Renal pelvis (tissue), 12 donors: ENCODE measurements at places on chromosomes 13 and 19. TPM values are rescaled to one million over a fixed set of nuclear protein-coding genes. Genes with fewer than 3 reads are reported as not detected.

DNA sequence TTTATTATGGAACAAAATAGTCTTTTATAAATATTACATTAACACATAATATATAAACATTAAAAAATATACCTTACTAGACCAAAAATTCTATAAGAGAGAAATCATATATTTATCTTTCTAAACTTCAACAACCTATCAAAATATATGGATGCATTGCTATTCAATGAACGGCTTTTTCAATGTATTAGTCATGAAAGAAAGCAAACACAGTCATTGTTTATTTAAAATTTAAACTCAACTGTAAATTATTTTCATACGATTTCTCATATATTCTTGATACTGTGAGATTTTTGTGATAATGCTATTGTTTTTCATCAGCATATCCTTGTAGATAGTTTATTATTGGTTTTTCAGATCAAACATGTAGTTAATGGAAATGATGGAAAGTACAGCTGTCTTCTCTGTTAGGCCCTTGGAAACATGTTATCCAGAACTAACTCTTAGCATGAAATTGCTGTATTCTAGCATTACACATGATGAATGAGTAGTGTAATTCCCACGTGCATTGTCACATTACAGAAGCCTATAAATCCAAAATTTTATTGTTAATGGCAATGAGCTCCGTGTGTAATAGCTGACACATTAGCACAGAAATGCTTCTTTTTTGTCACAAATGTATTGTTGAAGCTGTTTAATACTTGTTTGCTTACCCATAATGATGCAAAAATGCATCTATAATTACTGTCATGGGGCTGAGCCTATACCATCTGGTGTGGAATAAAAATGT, 1639.9 kb downstream of the SLITRK5 start:
- DNase-seq: no peak

GRCh38 chr13:112980434-112980833, 11.4 kb downstream of the MCF2L start:
- DNase-seq: no peak

GRCh38 chr19:36847968-36848367, 2.7 kb upstream of the ZNF345 start:
- no peak for DNase-seq

GRCh38 chr13:42363941-42364612, 92.1 kb downstream of the AKAP11 start:
- DNase-seq: no peak

- no peak for DNase-seq
Measured at GRCh38 chr13:34162544-34162933, 344.6 kb downstream of the RFC3 start.

- DNase-seq: no peak
Measured at GRCh38 chr19:9842834-9843625, 7.9 kb downstream of the PIN1 start.

GRCh38 chr13:24149246-24150032, 11.1 kb upstream of the SPATA13 start:
- no peak for DNase-seq

- DNase-seq: no peak
Measured at GRCh38 chr13:44359983-44360375, 13.6 kb upstream of the SERP2 start.

DNA sequence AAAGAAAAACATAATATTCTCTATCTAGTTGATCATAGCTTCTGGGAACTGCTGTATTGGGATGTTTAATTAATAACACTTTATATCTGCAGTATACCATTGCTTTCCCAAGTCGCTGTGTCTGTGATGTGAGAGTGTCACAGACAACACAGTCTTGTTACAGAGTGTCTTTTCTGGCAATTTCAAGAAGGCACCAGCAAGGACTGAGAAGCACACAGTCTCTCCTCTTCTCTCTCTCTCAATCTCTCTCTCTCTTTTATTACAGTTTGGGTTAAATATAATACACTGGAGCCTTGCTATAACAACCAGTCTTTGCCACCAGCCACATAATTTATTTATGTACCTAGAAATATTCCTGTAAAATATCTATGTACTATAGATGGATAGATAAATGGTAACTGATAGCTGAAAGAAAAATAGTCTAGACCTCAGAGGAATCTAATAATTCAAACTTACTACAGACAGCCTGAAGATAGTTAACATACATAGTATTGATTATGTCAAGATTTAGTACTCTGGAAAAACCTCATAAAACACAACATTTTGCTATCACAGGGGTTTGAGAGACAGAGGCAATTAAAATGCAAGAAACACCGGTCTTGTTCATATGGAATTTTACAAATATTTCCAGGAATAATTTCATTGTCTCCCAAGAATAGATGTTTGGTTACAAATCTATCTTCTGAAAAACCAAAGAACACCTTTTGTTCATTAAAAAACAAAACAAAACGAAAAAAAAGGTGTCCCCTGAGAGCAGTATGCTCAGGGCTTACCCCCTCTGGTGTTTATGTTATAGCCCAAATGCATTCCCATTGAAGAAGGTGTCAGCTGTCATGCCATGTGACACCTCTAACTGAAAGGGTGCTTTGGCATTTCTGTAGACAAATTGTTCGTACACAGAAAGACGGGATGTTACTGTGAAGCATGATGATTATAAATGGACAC, 507.8 kb downstream of the TBC1D4 start:
- DNase-seq: no peak

GRCh38 chr19:2084993-2085720, 11.0 kb downstream of the MOB3A start:
- DNase-seq: no peak

DNA sequence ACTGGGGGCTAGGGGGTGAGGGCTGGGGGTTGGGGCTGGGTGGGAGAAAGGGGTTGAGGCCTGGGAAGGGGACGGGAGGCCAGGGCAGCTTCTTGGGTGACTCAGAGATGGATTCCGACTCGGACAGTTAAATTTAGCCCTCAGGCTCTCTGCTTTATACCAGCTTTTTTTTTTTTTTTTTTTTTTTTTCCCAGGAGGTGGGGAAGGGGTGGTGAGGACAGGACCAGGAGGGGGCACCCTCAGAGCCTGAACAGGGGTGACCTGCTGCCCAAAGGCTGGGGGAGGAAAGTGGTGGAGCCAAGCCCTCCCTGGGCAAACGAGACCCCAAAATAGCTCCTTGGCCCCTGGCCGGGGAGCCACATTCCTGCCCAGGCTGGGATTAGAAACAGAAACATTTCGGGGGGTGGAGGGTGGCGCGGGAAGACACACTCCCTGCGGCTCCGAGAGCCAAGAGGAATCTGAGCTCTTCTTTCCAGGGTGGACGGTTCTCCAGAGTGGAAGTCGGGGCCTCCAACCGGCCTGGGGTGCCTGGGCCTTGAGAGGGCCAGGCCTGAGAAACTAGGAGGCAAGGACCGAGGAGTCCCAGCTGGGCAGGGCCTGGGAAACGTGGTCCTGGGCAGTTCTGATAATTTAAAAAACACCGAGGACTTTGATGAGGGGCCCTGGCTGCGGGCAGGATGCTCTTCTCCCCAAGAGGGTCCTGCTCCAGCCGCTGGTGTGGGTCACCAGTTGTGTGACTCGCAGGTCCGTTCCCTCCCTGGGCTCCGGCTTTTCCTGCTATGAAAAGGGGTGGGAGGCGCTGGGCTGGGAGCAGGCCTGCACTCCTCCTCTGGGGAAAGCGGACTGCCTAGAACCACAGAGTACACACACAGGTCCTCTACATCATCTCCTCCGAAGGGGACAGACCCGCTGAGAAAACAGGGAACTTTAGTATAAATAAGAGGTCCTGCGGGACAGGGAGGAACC, 813 bp upstream of the DMPK start:
- no peak for DNase-seq

DNA sequence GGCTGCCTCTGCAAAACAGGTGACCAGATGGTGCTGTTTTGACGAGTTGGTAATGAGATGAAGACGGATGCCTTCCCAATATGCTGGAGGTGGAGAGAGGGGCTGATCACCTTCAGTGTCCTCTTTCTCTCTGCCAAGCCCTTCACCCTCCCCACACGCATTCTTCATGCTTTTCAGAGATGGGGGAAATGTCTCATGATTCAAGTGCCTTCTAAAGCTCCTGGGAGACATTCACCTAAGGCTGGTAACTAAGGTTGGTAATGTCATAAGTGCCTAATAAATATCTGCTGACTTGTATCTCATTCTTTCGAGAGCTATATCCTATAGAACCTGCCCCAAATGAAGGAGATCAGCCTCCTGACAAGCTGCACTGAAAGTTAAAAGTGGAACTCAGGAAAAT, 86.2 kb upstream of the MBNL2 start:
- no peak for DNase-seq

DNA sequence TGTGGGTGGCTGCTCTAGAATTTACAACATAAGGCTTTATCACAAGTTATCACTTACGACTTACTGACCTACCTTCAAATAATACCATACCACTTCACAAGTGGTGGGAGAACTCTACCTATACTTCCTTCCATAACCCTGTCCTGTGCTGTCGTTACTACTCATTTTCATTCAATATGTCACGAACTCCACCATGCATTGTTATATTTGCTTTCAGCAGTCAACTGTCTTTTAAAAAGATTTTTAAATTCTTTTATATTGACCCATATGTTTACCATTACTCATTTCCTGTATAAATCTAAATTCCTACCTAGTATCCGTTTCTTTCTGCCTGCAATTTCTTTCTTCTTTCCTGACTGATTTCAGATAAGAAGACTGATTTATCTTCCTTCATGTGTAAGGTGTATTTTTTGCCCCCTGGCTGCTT, 200.0 kb downstream of the KLF12 start:
- no peak for DNase-seq

GRCh38 chr19:49855676-49856573, 5.0 kb downstream of the PTOV1 start:
- DNase-seq: no peak

- DNase-seq: no peak
Measured at GRCh38 chr13:23859904-23860303, 29.3 kb downstream of the MIPEP start.

DNA sequence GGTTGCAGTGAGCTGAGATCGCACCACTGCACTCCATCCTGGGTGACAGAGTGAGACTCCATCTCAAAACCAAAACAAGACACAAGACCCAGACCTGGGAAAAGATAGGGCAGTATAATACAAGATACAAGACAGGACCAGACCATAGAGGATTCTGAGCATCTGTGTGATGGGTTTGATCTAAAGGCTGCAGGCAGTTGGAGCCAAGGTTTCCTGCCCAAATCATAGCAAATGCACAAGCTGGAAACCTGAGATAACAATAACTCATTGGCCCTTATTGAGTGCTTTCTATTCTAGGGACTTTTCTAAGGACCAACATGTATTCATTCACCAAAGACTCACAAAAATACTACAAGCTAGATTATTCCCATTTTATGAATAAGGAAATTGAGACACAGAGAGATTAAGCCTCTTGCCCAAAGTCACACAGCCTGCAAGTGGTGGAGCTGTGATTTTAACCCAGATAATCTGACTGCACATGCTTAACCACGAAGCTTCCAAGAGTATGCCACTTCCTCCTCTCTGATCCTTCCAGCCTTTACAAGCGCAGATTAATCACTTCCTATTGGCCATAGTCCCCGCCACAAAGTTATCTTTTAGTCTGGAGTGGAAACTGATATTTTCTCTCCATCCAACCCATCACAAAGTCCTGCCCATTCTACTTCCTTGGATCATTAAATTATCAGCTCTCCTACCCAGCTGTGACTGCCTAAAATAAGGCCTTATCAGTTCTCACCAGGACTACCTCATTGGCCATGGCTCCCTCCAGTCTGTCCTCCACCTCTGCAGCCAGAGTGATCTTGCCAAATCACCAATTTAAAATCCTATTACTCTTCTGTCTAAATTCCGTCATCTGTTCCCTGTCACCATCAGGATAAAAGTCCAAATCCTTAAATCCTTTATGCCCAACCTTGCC, 147.2 kb downstream of the FLT1 start:
- DNase-seq: no peak

DNA sequence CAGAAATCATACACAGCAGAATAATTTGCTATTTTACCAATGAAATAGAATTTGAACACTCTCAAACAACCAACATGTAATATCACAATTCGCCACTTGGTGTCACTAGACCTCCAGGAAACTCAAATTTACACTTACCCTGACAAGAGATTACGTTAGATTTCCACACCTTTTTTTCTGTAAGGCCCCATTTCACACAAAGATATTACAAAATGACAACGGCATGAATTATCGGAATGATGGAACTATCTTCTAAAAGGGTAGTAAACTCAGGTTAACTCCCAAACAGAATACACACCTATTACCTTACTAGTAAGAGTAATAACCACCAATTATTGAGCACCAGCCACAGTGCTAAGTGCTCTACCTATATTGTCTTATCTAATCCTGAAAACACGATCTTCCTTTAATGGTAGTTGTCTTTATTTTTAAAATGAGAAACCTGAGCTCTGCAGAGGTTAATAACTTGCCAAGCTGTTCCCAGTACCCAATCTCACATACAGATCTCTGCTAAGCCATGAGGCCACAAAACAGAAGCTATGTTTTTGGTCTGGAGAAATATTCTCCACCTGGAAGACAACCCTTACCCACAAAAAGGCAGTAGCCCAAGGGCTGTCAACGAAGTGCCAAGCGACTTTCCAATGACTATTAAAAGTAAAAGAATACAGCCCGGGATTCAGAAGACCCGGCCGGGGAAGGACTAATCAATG, 152.4 kb downstream of the DCLK1 start:
- DNase-seq: peak; percentile 53

GRCh38 chr19:2149980-2150793, 1.2 kb downstream of the AP3D1 start:
- no peak for DNase-seq

- no peak for DNase-seq
Measured at GRCh38 chr13:98678741-98679140, 73.7 kb downstream of the SLC15A1 start.

DNA sequence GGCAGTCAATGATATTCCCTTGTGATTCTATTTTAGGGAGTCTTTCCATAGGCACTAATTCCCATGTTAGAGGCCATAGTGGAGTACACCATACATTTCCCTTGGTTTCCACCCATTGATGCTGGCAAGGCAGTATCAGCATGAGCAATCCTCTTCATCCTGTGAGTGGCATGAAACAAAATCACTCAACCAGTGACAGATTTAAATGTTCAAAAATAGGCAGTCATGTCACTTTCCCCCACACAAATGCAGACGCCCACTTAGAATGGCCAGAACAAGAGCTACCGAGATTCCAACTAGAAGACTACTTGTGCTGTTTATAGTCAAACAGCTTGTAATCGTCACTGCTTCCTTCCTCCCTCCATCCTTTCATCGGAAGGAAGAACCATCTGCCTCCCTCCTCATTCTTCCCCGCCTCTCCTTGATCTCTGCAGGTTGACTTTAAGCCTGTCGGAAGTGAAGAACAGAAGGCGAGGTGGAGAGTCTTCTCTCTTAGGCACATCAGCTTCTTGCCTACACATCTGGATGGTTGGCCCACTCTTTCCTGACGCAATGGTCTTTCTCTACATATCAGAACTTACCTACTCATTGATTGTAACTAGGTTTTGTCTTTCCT, 22.6 kb downstream of the RASL11A start:
- DNase-seq: no peak

GRCh38 chr19:29370276-29370675, 155.5 kb upstream of the VSTM2B start:
- no peak for DNase-seq

PIK3R2 gene
- 39.0 TPM for polyA plus RNA-seq

BCL3 gene
- polyA plus RNA-seq: 8.8 TPM

FBXO17 gene
- 106 TPM for polyA plus RNA-seq

RNF17 gene
- not detected for polyA plus RNA-seq

PRODH2 gene
- polyA plus RNA-seq: 41.4 TPM

ZNF224 gene
- 41.3 TPM for polyA plus RNA-seq

TMEM143 gene
- polyA plus RNA-seq: 15.7 TPM

KLK3 gene
- polyA plus RNA-seq: 0.51 TPM

TTC9B gene
- not detected for polyA plus RNA-seq

GFY gene
- not detected for polyA plus RNA-seq

ZNF415 gene
- polyA plus RNA-seq: 24.5 TPM

ZNF419 gene
- 19.3 TPM for polyA plus RNA-seq
